AG04450 (cell line): ENCODE measurements at places on chromosomes 7 and 10. TPM values are rescaled to one million over a fixed set of nuclear protein-coding genes. Genes with fewer than 3 reads are reported as not detected.

CNPY1 gene
- polyA plus RNA-seq, result not detected in 2 replicates

SLC26A3 gene
- polyA plus RNA-seq, result not detected in 2 replicates

DNA sequence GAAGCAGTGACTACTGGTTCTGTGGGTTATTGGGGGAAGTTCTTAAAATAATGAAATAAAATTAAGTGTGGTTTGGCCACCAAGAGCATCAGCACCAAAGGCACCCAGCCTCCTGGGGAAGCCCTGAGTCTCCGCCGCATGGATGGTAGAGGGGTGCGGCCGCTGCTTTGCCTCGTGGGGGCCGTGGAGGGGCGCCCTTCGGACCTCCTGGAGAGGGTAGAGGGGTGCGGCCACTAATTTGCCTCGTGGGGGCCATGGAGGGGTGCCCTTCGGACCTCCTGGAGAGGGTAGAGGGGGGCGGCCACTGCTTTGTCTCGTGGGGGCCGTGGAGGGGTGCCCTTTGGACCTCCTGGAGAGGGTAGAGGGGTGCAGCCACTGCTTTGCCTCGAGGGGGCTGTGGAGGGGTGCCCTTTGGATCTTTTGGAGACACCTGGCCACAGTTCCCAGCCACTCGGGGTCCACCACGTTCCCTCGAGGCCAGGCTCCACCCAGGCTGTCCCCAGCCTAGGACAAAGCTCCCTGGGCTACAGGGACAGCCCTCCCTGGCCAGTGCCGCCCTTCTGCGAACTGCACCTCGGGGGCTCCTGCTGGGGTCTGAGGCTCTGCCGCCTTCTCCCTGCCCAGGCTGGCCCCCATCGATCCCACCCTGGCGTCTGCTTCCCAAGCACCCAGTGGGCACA lies 535.1 kb downstream of the PTPRN2 start:
- no peak for DNase-seq

DNA sequence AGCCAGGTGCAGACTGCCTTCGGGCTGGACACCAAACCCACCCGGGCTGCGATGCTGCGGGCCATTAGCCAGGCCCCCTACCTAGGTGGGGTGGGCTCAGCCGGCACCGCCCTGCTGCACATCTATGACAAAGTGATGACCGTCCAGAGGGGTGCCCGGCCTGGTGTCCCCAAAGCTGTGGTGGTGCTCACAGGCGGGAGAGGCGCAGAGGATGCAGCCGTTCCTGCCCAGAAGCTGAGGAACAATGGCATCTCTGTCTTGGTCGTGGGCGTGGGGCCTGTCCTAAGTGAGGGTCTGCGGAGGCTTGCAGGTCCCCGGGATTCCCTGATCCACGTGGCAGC lies 50.0 kb downstream of the VWA2 start:
- DNase-seq, result no peak

DNA sequence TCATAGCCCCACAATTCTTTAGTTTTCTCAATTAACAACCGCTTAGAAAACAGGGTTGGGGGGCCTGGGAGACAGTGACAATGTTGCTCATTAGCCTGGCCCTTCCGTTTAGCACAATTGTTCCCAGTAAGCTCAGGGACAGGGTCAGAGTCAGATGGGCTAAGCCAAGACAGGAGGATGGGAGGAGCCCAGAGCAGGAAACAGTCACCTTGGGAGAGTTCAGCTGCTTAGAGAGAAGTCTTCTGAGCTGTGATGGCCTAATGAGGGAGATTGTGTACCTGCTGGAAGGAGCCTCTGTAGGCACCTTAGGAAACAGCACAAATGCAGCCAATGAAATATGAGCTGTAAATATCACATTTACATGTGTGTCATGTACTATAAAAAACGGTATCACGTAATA lies 35.9 kb downstream of the SVOPL start:
- no peak for DNase-seq

DNA sequence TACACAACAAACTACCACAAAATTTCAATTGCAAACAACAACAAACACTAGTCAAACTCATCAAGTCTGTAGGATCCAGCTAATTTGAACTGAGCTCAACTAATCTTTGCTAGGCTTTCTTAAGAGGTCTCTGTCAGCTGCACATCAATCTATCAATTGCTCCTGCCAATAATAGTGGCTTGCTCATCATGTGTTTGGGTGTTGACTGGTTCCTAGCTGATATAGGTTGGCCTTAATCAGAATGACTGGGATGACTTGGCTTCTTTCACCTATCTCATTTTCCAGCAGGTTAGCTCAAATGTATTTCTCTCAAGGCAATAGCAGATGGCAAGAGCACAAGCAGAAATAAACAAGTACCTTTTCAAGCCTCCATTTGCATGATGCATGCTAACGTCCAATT lies 370.3 kb upstream of the NFE2L3 start:
- DNase-seq, result no peak

DNA sequence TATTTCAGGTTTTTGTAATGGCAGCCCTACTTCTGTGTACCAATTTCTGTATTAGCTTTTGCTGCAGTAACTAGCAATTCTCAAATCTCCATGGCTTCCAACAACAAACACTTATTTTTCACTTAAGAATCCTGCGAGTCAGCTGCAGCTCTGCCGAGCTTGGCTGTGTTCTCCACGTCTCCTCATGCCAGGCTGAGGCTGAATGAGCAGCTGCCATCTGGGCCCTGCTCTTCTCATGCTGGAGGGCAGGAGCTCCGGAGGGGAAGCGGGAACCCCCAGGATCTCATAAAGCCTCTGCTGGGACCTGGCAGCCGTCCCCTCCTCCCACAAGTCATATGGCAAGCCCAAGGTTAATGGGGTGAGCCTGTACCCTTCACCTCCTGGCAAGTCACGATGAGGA lies 591.1 kb downstream of the SDK1 start:
- no peak for DNase-seq

DNA sequence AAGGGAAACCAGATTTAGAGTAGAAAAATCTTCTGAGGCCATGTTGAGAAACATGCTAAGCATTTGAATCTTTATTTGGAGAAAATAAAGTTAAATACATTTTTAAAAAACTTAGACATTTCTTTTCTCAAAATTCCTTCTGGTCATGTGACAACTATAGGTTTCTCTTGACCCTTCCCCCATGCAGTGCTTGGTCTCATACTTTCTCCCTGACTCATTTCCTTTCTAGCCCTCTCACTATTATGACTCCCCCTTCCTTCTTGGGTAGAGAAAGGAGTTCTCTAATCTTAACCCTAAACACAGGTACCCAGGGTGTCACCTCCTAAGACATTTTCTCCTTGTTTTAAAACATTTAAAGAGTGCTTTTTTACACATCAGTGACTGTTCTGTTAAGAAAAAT lies 179.5 kb upstream of the TMEM106B start:
- DNase-seq, result peak; percentile 0

GRCh38 chr10:18504161-18504560 lies 147.2 kb downstream of the NSUN6 start:
- no peak for DNase-seq

- peak; percentile 42 for DNase-seq
Observed at GRCh38 chr7:2864999-2865670, 21.0 kb upstream of the GNA12 start.

DNA sequence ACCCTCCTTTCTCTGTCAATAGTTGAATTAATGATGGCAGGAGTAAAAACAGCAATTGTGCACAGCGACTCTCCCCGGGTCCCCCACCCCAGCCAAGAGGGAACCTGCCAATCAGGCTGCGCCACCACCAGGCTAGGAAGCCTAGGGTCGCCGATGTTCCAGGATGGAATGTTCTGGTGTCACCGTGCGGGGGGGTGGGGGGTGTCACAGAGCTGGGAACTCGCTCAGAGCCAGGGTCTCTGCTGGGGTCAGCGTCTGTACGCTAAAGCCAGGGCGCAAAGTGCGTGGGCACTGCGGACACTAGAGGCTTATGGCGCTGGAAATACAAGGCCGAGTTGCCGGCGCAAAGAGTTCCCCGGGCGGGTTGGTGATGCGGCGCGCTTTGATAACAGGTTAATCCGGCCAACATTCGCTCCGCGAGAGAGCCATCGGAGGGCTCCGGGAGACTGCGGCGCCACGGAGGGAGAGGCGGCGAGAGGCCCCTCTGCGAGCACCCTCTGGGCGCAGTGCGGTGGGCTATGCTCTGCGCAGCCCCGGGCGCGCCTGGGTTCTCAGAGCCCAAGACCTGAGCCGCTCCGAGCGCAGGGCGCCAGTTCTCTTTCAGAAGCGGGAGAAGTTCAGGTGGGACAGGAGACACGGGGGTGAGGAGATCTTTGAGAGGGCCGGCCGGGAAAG lies 192.3 kb downstream of the EMX2 start:
- DNase-seq, result no peak

- DNase-seq, result no peak
Observed at GRCh38 chr10:80896959-80897358, 359.3 kb downstream of the SH2D4B start.

GRCh38 chr10:121426307-121426706 lies 171.9 kb downstream of the FGFR2 start:
- no peak for DNase-seq

GRCh38 chr7:1214516-1214915 lies 18.2 kb upstream of the UNCX start:
- no peak for DNase-seq

- DNase-seq, result no peak
Observed at GRCh38 chr7:135706858-135707569, 21.0 kb downstream of the SLC13A4 start.
